ENCODE measurements at places on chromosomes 4 and X.

DNA sequence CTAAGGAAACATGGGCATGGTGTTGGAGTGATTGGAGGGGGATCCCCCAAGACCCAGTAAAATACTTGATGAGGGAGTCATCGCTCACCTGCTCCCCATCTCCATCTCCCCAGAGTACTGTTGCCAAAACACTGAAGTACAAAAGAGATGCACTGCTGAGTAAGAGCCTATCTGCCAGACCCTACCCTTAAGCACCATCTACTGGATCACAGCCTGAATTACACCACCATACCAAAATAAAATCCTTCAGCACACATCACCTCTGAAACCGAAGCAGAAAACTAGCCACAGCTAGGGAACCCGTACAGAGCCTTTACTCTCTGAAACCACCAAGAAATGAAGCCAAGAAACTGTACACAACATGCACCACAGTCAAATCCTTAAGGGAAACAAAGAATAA, 466.3 kb upstream of the ACTRT1 start:
- no peak for DNase-seq

- no peak for DNase-seq
Observed at GRCh38 chr4:123517176-123517575, 120.6 kb downstream of the SPRY1 start.

DNA sequence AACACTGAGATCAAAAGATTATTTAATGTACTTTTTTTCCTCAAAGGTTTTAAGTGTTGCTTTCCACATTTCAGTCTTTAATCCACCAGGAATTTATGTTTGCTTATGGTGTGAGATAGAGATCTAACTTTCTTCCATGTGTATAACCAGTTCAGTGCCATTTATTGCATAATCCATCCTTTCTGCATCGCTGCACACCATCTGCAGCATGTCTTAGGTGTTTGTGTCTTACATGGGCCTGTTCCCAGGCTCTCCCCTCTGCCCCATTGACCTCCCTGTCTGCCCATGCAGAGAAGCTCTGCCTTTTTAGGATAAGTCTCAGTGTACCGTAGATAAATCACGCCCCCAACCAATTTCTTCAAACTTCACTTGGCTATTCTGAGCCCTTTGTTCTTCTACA, 30.3 kb downstream of the NSDHL start:
- no peak for DNase-seq

GRCh38 chr4:89071311-89071710, 14.3 kb upstream of the FAM13A start:
- no peak for DNase-seq
